ENCODE measurements at places on chromosomes 5 and 9. TPM values are rescaled to one million over a fixed set of nuclear protein-coding genes. Genes with fewer than 3 reads are reported as not detected.
A peak's percentile ranks its signal among the peaks of the same experiment; 100 is the strongest.

GRCh38 chr9:16314476-16314875, 556.0 kb downstream of the BNC2 start:
- no peak for DNase-seq

DNA sequence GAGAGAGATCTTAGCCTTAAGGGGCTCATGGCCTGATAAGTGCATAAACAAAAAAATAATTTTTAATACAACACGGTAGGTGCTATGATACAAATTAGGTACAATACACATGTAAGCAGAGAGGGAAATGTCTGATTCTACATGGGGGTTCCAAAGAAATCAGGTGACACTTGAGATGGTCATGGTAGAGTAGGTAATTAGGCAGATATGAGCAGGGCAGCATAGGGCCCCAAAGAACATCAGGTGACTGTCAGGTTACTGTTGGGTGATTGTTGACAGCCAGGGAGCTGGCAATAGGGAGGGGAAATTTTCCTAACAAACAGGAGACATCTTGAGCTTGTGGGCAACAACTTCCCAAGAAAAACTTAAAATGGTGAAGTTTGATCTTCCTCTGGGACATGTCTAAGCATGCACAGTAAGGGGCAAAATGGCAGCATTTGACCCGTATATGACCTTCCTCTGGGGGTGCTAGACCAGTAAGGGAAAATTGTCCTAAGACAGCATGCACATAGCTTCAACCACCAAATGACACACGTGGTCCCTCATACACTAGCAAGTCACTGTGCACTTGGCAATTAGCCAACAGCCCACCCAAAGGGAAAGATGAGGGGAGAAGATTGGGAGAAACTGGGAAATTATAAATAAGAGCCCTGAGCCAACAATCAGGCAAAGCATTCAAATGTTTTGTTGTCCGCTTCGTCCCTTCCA, 37.3 kb upstream of the TENT4A start:
- DNase-seq = no peak

- DNase-seq = no peak
These were observed 14.3 kb upstream of the CTNND2 start for GRCh38 chr5:11918463-11919045.

- DNase-seq = no peak
These were observed 42.2 kb downstream of the COL5A1 start for GRCh38 chr9:134683714-134684374.

GRCh38 chr9:87346061-87346665, 151.5 kb upstream of the DAPK1 start:
- no peak for DNase-seq

GRCh38 chr9:114060711-114061110, 17.4 kb downstream of the AMBP start:
- no peak for DNase-seq

- DNase-seq = no peak
These were observed 295.2 kb downstream of the ADGRV1 start for GRCh38 chr5:90853750-90854149.

DNA sequence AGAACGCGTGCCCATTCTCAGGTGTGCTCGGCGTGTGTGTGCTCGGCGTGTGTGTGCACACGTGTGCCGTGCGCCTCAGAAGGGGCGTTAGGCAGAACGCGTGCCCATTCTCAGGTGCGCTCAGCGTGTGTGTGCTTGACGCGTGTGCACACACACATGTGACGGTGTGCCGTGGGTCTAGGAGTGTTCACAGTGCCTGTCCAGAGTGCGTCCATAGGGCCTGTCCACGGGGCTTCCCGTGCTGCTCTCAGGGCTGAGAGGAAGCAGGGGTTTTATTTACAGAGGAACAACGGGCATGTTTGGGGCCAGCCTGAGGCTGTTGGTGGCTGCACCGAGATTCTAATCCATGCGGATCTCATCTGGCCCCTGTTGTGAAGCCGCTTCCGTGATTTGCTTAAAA, 14.2 kb upstream of the AHRR start:
- DNase-seq = no peak

DNA sequence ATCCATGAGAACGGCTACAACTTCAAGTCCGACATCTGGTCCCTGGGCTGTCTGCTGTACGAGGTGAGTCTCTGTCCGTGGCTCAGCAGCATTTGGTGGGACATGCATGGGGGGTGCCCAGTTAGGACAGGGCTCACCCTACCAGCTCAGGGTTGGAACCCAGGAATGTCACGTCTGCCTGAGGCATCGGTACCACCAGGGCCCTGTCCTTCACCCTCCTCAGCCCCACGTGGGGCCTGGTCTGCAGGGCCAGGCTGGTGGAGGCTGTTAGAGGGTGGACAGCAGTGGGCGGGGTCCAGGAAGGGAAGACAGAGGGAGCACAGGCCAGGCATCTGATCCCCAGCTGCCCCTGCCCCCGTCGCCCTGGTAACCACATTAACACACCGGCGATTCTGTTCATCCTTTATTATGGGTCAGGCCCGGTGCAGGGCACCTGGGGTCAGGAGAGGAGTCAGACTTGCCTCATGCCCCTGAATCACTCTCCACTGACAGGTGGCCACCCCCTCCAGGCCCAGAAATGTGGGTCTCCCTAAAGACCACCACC, 75.6 kb downstream of the PSMB7 start:
- DNase-seq = no peak

DNA sequence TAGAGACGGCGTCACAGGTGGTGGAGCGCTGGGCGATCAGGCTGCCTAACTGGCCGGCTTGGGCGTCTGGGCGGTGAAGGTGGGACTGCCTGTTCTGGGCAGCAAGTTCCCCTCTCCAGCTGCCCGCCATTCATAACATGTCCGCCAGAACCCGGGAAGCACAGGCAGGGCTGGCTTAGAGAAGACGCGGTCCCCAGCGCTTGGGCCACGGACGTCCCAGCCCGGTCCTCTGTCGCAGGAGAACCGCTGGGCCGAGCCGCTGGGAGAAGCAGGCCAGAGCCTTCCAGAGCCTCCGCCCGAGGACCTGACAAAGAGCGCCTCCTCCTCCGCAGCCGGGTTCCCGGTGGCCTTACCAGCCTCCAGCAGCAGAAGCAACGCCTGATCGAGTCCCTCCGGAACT, 15.2 kb upstream of the HAND1 start:
- no peak for DNase-seq

GRCh38 chr9:122133263-122133983, 26.2 kb downstream of the NDUFA8 start:
- DNase-seq = peak; percentile 69

GRCh38 chr9:134757216-134757975, 115.8 kb downstream of the COL5A1 start:
- DNase-seq = no peak

DNA sequence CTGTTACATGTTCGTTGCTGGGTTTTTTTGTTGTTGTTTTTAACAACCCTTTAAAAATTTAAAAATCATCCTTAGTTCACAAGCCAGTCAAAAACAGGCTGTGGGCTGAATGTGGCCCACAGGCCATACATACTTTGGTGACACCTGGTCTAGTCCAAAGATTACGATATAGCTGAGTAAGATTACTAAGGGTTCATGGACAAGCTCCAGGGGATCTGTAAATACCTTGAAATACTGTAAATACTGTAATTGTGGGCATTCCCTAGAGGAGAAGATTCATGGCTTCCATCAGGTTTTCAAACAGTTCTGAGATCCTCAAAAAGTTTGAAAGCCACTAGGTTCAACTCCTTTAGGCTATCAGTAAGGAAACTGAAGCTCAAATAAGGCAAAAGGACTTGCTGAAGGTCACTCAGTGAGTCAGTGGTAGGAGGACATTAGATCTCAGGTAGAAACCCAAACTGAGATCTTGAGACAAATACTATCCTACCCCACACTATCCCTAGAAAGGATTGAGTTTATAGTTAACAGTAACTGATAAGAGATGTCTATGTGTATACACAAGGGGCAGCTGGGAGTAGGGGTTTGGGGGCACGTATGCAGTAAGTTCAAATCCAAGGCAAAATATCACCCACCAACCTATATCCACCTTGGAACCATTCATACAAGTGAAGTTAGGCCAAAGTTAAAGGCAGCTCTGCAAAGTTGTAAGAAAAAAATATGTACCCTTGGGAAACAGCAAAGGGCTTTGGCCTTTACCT, 17.8 kb downstream of the RAB14 start:
- no peak for DNase-seq

GRCh38 chr9:129458155-129458661, 162.7 kb downstream of the C9orf50 start:
- DNase-seq = peak; percentile 54

- DNase-seq = no peak
These were observed 1185.5 kb upstream of the CDH18 start for GRCh38 chr5:21173526-21173925.

DNA sequence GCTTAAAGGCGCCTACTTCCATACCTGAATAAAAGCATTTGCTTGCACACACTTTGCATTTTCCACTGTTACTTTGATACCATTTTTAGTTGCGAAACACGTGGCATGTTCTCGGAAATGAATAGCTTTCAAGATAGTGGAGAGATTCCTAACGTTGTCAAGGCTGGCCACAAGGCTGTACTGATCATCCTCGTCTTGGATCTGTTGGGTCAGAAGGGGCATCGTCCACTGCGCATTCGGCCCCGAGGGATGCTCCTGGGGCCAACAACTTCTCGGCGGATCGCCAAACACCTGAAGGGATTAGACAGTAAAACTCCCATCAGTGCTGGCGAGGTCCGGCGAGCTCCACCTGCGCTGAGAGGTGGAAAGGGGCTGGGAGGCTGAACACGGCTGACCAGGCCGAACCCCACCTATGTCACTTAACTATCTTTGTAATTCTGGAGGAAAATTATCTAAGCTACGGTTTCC, 599 bp downstream of the RAD1 start:
- peak; percentile 39 for DNase-seq

- no peak for DNase-seq
These were observed at the start of gene PCDHB6 for GRCh38 chr5:141149812-141150211. Gene PCDHB6, plus strand, starts transcription at chr5:141150057. Its CDS starts 201 bp downstream, at chr5:141150258.

- no peak for DNase-seq
These were observed 114.7 kb downstream of the ST8SIA4 start for GRCh38 chr5:100788417-100788816.

- DNase-seq = no peak
These were observed 261.4 kb downstream of the DMRT2 start for GRCh38 chr9:1311462-1312042.

- DNase-seq = no peak
These were observed 76.7 kb downstream of the KLHL3 start for GRCh38 chr5:137659209-137659608.

DNA sequence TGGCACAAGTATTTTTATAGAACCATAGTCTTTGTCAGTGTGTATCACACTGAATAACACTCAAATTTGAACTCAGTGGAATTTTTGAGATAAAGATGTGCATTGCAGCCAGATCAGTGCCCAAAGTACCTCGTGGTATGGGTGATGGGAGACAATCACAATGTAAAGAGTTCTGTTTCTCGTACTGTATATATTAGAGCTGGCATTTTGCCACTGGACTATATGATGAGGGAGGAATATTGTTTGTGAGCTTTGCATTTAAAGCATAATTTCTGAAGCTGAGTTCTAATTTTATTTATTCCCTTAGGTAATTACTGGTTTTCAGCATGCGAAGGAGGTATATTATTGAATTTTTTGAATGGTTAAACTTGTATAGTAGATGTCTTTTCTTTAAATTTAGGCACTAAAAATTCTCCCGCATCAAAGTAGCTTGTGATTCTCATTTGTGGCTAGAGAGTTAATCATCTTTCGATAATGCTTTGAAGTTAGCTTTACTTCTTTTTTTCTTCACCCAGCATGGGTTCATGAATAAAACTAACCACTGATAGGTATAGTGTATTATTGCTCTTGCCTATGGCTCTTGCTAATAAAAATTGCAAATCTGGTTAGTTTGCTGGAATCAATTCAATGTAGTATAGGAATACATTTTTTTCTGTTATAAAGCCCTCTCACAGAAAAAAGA, 43.1 kb downstream of the PAM start:
- no peak for DNase-seq

- no peak for DNase-seq
These were observed 97.3 kb upstream of the HMHB1 start for GRCh38 chr5:143714629-143715028.

GRCh38 chr5:142840575-142840974, 70.4 kb downstream of the ARHGAP26 start:
- no peak for DNase-seq

GRCh38 chr5:124260921-124261515, 485.4 kb downstream of the ZNF608 start:
- DNase-seq = no peak

DNA sequence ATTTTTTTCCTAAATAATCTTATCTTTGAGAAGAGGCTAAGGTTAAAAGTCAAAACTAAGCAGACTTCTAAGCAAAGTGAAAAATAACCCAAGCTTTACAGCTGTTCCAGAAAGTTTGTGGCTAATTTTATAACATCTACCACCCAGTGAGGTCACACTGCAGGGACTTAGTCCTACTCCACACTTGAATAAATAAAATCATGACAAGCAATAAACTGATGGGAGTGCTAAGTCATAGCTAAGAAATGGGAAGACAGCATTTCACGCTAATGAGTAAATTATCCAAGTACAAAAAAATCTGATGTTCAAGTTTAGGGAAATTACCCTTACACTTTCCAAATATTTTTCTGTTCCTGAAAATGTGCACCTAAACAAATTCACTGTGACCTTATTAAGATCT, 47.7 kb downstream of the ZNF608 start:
- no peak for DNase-seq

- no peak for DNase-seq
These were observed 16.2 kb downstream of the RAD1 start for GRCh38 chr5:34899066-34899465.

DNA sequence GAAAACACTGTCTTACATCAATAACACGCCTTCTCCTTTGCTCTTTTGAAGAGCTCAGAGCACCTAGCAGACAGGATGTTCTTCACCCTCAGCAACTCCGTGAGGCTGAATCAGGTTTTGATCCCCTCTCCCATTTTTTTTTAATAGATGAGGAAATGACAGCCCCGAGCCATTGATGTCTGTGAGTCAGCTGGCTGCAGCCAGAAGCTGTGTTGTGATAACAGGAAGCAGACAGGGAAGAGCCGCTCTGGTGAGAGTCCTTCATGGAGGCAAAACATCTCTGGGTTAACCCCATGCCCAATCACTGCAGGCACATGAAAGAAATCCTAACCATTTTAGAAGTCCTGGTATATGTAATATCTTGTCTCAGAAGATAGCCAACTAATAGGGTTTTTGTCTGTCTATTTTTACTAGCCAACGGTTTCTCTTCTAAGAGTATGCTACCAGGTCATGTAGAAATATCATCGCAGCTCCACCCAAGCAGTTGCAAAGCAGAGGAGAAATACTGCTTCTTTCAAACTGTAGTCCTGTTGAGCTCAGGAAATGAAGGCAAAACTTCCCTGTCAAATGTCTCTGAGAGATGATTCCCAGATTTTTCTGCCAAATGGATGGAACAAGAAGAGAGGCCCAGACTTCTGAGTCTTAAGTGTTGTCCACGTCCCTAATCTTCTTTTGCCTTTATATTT, 568.9 kb downstream of the CCDC171 start:
- DNase-seq = no peak

GRCh38 chr5:168147106-168147505, 144.3 kb upstream of the WWC1 start:
- DNase-seq = no peak

GAPT gene
- 0.68 TPM for total RNA-seq

SLC2A6 gene
- 7.4 TPM for total RNA-seq

ANKRD55 gene
- not detected for total RNA-seq

HAVCR2 gene
- 11.4 TPM for total RNA-seq

SHROOM1 gene
- total RNA-seq = 6.1 TPM

PCA3 gene
- not detected for total RNA-seq

ADRB2 gene
- 5.8 TPM for total RNA-seq

C9 gene
- total RNA-seq = not detected

CARD9 gene
- 2.4 TPM for total RNA-seq

KCNN2 gene
- 16.8 TPM for total RNA-seq

MAMDC2 gene
- total RNA-seq = 12.3 TPM
